ENCODE measurements at places on chromosomes 2 and 18.

DNA sequence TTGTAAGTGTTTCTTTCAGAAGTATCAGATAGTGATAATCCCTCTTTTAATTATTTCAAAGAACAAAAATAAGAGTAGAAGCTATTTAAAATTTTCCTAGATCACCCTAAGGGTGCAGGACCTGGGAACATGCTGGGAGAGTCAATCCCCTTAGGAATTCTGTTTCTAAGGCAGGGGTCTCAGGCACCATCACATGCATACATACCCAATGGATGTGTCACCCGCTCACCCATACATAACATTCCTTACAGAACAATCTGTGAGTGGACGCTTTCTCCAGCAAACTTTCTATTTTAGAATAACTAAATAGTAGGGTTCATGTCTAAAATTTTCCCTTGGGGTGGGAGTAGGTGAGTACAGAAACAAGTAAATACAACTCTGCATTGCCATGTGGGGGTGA, 8.4 kb downstream of the DSEL start:
- peak; percentile 43 for DNase-seq

DNA sequence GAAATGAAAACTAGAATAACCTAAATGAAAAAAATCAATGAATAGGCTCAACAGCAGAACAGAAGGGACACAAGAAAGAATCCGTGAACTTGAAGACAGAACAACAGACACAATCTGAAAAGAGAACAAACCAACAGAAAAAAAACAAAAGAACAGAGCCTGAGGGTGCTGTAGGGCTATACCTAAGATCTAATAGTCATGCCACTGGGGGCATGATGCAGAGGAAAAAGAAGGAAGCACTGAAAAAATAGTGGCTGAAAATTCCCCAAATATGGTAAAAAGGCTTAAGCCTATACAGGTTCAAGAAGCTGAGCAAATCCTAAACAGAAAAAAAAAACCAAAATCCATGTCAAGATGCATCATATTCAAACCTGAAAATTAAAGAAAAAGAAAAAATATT, 50.3 kb downstream of the KANSL3 start:
- no peak for DNase-seq

GRCh38 chr18:74497778-74498177, 1.6 kb downstream of the CNDP2 start:
- no peak for DNase-seq

DNA sequence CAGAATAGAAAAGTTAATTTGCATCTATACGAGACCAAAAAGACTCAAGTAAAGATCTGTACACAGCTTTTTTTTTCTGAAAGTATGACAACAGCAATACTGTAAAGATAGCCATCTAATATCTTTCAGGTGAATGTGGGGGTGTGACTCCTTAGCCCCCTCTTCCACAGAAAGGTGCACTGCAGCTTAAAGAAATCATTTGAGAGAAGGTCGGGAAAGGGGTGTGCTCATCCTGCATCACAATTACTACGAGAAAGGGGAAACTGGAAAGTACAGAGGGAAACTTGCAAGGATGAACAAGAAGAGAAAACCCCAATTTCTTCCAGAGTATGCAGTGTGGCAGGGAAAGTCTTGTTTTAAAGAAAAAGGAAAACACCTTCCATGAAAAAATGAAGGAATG, 255.6 kb downstream of the CCDC178 start:
- no peak for DNase-seq

- DNase-seq = peak; percentile 35
Measured at GRCh38 chr2:97774425-97774824, 61.0 kb downstream of the ZAP70 start.

DNA sequence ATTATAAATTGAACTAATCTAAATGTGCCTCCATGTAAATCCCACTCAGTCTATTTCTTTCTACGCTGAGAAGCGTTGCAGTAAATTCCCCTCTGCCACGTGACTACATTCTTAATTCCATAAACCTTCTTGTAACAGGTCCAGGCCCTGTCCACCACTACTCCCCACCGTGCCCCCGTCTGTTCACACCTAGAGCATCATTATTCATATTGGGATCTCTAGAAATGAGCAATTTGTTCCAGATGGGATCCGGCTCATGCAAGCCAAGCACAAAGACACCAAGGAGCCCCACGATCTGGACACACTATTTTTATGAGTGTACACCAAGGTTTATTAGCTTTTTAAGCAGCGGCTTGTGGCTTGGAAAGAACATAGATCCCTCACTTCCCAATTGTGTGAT, 38.2 kb downstream of the BOLA3 start:
- no peak for DNase-seq

GRCh38 chr2:42337356-42337820, 23.6 kb downstream of the COX7A2L start:
- DNase-seq = no peak

DNA sequence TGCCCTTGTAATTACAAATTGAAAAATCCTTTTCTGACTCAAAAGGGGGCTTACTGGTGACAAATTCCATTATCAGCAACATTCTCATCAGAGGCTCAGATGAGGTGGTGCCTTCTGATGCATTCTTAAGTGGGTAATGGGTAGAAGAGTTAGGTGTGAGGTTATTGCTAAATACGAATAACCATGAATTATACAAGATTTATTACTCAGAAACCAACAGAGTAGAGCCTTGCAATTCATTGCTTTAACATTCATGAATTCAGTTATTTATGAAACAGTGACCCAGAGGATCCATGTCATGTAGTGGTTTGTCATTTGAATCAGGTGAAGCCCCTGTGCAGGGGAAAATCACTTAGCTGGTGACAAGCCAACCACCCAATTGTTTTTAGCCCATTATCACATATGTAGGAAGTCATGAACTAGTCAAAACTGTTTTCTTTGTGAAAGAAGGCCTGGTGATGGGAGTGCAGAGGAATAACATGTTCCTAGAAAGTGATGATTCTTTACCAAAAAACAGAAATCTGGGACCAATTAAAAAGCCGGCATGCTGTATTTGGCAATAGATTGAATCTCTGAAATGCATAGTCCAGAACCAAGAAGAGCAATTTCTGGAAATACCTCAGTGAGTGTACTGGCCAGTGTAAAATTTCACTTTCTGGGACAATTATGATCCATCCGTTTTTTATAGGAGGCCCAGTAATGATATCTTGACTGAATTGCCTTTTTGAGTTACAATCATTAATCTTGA, 70.2 kb downstream of the CRIM1 start:
- DNase-seq = no peak

GRCh38 chr2:159985656-159986055, 76.8 kb downstream of the PLA2R1 start:
- DNase-seq = no peak

GRCh38 chr18:13558790-13559189, 167.6 kb downstream of the FAM210A start:
- no peak for DNase-seq

GRCh38 chr18:28109781-28110560, 67.0 kb downstream of the CDH2 start:
- DNase-seq = no peak

All from iris pigment epithelial cell (primary cell).